Activated CD4-positive, alpha-beta T cell treated with anti-CD3 and anti-CD28 coated beads, Interleukin-2, amount 50 U/mL, for 48 hours (primary cell): ENCODE measurements at places on chromosomes 3 and 15.

GRCh38 chr15:61598655-61599054 is 369.6 kb upstream of the RORA start:
- no peak for DNase-seq

GRCh38 chr15:38021259-38021658 is 86.8 kb downstream of the TMCO5A start:
- DNase-seq: no peak

GRCh38 chr15:50824514-50824913 is 59.0 kb upstream of the SPPL2A start:
- no peak for DNase-seq

GRCh38 chr3:112539825-112540650 is 21.7 kb downstream of the ATG3 start:
- DNase-seq: no peak

- DNase-seq: no peak
Measured at GRCh38 chr15:96264801-96265515, 65.5 kb upstream of the NR2F2 start.

GRCh38 chr3:71062952-71063772 is 520.4 kb downstream of the FOXP1 start:
- DNase-seq: no peak

DNA sequence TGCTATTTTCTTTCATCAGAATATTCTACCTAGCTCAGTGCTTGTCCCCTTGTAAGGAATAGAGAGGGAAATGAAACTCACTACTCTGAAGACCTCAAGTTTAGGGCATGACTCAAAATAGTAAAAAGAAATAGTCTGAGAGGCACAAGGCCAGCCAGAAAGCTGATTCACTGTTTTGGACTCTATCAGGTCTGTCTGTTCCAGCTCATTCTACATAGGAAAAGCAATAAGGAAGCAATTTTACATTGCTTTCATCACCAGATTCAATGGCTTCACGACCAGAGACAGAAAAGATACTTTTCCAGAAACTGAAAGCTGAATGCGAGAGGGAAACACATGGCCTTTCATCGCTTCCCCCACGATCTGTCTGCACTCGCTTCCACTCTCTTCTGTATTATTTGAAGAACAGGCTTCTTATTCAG is 276.0 kb downstream of the GBE1 start:
- no peak for DNase-seq

- DNase-seq: no peak
Measured at GRCh38 chr3:22315925-22316324, 564.9 kb upstream of the ZNF385D start.

- no peak for DNase-seq
Measured at GRCh38 chr3:33006081-33006480, 54.6 kb downstream of the CCR4 start.

DNA sequence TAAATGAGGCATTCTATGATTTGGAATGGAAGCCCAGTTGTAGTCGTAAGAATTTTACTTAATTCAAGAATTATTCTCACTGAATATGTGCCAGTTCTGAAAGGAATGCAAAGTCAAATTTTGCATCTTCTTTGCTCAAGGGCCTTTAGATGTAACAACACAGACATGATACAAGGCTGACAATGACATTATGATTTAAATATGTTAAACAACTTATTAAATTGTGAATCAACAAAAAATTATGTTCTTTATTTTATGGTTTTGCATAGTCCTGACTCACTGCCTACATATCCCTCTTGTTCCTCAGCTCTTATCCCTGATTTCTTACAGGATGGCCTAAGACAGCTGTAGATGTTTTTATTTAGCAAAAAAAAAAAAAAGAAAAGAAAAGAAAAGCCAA is 170.9 kb upstream of the NR2E3 start:
- no peak for DNase-seq

- DNase-seq: no peak
Measured at GRCh38 chr15:81807186-81807585, 238.6 kb downstream of the MEX3B start.

DNA sequence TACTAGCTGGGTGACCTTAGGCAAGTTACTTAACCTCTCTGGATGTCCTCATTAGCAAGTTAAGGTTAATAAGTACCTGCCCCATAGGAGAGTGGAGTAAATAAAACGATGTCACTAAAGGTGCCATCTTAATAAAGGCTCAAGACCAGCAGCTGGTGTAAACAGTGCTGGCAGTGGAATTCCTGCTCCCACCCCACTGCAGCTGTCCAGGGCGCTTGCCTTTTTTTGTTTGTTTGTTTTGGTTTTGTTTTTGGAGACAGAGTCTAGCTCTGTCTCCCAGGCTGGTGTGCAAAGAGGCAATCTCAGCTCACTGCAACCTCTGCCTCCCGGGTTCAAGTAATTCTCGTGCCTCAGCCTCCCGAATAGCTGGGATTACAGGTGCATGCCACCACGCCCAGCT is 28.9 kb downstream of the IDH3A start:
- DNase-seq: no peak

- peak; percentile 43 for DNase-seq
Measured at GRCh38 chr15:79007066-79007465, 62.2 kb upstream of the CTSH start.

DNA sequence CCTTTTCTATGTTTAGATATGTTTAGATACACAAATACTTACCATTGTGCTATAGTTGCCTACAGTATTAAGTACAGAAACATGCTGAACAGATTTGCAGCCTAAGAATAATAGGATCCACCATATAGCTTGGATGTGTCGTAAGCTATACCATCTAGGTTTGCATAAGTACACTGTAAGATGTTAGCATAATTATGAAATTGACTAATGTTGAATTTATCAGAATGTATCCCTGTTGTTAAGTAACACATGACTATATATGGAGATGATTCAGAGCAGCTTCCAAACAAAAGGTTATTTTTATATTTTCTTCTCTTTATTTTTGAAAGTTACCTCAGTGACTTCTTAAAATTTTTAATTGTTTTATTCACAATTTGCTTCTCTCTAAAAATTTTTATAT is 2.4 kb downstream of the SLC28A2 start:
- no peak for DNase-seq

DNA sequence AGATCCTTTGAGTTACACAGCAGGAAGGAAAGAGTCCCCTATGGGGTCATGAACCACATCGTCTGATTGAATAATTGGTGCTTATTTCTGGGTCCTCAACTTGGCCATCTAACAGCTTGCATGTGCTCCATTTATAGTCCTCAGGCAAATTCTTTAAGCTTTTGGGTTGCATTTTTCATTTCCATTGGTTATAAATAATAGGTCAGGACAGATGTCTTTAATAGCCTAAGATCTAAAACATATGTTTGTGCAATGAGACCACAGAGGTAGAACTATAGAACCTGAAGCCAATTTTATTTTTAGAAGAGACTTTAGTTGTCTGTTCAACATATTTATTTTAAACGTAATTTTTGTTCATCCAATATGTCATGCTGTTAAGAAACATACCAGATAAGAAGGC is 43.2 kb downstream of the CD200R1L start:
- DNase-seq: no peak

DNA sequence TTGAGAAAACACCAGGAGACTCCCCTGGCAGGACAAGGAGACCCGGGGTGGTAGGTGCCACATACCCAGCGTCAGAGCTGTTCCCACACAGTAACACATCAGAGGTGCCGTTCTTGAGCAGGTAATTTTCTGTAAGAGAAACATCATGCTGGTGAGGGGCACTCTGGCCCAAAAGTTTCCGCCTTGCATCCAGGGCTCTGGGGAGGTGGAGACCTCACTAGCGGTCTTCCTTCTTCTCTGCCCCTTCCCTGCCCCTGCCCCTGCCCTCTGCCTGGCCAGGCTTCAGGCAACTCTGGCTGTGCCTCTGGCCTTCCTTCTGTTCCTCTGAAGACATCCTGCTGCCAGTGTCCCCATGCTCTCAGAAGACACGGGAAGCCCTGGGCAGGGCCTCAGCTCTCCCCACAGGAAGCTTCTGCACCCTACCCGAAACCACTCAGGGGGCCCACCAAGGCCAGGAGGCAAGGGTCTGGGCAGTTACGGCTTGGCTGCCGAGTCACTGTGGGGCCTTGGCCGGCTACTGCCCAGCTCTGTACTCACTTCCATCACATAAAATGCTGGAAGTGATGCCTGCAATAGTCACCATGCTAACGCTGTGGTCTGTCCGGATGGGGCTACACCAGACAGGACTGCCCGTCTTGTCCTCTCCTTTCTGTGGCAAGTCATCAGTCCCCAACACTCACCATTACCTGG is 41.3 kb downstream of the SCN5A start:
- DNase-seq: no peak

- DNase-seq: no peak
Measured at GRCh38 chr15:65156692-65157091, 23.1 kb upstream of the PDCD7 start.

- DNase-seq: no peak
Measured at GRCh38 chr3:94234177-94234788, 171.4 kb downstream of the NSUN3 start.

GRCh38 chr3:65126527-65127410 is 439.0 kb upstream of the ADAMTS9 start:
- no peak for DNase-seq

DNA sequence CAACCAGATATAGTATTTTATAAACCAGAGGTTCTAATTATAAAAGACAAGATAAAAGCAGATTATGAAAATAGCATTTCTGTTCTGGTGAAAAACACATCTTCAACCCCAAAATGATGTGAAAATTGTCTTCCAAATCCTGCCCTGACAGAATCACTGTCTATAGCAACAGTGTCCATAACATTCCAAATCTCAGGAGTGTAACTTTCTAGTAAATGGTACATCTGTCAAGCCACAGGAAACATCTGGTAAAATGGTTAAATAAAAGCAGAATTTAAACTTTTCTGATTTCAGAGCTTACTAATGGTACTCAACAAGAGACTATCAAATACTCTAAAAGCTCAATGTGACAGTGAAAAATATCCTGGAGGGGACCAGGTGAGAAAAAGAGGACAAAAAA is 60.5 kb downstream of the VGLL4 start:
- DNase-seq: no peak

- no peak for DNase-seq
Measured at GRCh38 chr3:154428286-154429206, 1.4 kb downstream of the GPR149 start.

DNA sequence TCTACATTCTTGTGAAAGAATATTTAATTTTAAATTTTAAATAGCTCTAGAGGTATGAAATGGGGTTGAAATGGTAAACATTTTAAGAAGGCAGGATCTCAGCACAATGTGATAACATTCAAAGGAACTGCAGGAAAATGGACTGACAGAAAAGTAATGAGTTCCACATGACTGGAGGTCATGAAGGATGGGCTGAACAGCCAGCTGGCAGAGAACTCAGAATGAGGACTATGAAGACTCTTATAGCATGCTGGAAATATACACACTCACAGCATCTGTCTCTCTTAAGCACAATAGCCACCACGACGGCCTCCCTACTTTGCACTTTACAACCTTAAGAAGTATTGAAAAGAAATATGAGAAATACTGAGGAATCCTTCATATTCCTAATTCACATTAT is 94.7 kb downstream of the TNIK start:
- DNase-seq: no peak

GRCh38 chr15:47742334-47742733 is 25.0 kb downstream of the SEMA6D start:
- no peak for DNase-seq

DNA sequence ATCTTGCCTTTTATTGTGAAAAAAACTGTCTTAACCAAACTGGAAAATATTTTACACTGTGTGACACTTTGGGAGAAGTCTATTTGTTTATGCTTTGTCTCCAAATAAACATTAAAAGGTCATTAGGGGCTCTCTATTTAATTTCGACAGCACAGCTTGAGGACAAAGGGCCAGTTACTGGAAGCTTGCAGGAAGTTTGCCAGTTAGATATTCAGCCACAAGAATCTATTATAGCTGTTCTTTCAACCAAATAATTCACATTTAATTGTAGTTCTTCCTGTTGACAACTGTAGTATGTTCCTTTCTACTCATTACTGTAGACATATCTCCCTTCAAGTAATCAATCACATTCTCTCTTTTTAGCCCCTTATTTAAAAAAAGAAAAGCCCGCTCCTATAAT is 6.1 kb downstream of the CP start:
- DNase-seq: no peak

DNA sequence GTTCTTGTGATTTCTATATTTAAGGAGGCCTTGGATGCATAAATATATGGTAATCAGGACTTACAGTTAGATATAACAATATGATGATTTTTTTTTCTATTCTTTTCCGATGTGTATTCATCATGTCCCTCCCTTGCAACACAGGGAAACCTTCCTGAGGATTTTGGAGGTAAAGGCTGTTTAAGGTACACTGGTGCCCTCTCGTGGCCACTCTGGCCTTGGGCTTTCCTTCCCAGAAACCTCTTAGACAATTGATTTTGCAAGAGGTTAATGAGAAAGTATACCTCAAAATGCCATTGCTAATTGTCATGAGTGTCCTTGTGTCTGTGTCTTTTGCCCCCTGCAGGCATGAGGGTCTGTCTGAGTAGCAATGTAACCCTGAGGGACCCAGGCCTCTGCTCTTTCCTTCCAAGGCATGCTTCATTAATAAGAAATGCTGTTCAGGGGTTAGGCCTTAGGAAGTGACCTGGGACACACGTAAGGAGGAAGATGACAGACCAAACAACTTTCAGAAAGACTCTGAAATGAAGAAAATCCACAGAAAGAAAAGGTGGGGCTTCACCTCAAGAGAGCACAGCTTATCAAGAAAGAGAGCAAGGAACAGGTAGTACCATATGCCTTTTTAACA is 70.3 kb upstream of the PPP2R3A start:
- DNase-seq: peak; percentile 65

GRCh38 chr15:99092554-99093172 is 12.2 kb upstream of the SYNM start:
- no peak for DNase-seq

- no peak for DNase-seq
Measured at GRCh38 chr15:38823263-38823662, 258.6 kb upstream of the RASGRP1 start.

DNA sequence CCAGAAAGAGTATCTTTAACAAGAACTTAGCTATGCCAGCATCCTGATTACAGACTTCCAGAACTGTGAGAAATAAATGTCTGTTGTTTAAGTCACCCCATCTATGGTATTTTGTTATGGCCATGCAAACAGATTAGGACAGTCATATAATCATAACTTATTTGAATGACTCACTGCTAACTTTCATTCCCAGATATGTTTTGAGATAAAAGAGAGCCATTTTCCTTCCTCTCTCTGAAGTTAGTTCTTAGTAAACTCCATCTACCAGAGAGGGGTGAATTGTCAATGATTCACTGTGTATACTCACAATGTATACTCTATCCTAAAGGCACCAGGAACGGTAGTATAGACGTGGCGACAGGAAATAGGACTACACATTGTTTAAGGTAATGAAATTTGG is 179.4 kb upstream of the DPH6 start:
- no peak for DNase-seq

DNA sequence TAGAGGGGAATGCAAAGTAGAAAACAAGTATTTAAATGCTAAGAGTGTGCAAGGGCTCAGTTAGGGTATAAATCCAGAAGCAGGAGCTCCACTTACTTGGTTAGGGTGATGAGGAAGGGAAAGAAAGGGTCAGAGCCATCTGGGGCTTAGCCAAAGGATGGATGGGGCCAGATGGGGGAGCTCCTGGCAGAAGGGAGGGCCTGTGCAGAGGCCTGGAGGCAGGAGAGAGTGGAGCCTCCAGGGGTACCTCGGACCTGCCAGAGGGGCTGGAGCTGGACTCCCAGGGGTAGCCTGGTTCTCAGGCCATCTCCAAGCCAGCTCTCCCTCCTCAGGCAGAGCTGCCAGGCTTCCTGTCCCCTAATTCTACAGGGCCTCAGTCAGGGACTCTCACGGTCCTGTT is 506.3 kb downstream of the SHQ1 start:
- DNase-seq: no peak

GRCh38 chr15:71226536-71227455 is 111.5 kb downstream of the THSD4 start:
- DNase-seq: no peak
